A549 treated with RU486 at 1 μM for 4 hours (cell line): ENCODE measurements at places on chromosomes 3 and 15. TPM values are rescaled to one million over a fixed set of nuclear protein-coding genes. Genes with fewer than 3 reads are reported as not detected.

CLRN1 gene
- total RNA-seq, result not detected in 5 replicates

ASB14 gene
- not detected in 5 replicates for total RNA-seq

TRPM7 gene
- 13.8 to 25.0 TPM (median 23.6 TPM) in 5 replicates for total RNA-seq

SGO1 gene
- total RNA-seq, result 12.0 to 19.5 TPM (median 15.9 TPM) in 5 replicates

TNFAIP8L3 gene
- 5.3 to 9.7 TPM (median 6.9 TPM) in 5 replicates for total RNA-seq

MKRN3 gene
- 1.1 to 3.3 TPM (median 2.3 TPM) in 5 replicates for total RNA-seq

CYP1A1 gene
- 1.3 to 2.6 TPM (median 1.9 TPM) in 5 replicates for total RNA-seq

CHRNA3 gene
- 0.30 to 0.64 TPM (median 0.38 TPM) in 5 replicates for total RNA-seq

ZNF592 gene
- total RNA-seq, result 16.2 to 21.8 TPM (median 19.9 TPM) in 5 replicates

HSPBAP1 gene
- 5.0 to 6.7 TPM (median 6.1 TPM) in 5 replicates for total RNA-seq

CACNA1D gene
- 0.42 to 0.97 TPM (median 0.81 TPM) in 5 replicates for total RNA-seq

RNF123 gene
- 9.6 to 18.6 TPM (median 15.9 TPM) in 5 replicates for total RNA-seq
